ENCODE measurements at places on chromosomes 6 and 20. TPM values are rescaled to one million over a fixed set of nuclear protein-coding genes. Genes with fewer than 3 reads are reported as not detected.

DNA sequence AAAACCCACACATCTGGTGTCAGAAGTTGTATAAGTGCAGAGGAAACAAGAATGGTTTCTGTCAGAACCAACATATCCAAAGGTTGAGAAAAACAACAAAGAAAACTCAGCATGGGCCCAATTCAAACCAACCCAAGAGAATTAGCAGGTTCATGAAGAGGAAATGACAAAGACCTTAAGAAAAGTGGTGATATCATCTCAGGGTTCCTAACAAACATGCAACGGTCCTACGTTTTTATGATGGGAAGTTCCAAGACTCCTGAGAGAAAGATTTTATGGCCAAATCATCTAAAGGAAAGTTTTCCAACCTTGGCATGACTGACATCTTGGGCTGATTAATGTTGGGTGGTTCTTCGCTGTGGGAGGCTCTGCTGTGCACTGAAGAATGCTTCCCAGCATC is 23.0 kb downstream of the TFB1M start:
- no peak for DNase-seq

TTK gene
- total RNA-seq, result 7.7 TPM

DNA sequence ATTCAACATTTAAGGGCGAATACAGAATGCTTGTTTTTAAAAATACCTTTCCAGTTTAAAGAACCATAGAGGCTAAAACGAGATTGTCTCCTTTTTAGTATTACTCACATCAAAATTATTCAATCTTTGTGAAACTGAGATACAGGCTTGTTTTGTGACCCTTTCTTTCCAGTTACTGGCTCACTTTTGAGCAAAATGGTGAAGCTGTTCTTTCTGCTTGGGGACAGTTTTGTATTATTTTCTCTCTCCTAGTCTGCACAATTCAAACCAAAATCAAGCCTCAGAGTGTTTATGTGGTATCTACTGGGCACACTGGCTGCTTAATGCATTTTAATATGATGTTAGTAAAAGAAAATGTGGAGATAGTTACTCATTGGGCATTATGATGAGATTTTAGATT is 36.5 kb downstream of the HIVEP1 start:
- no peak for DNase-seq

- DNase-seq, result no peak
Measured at GRCh38 chr6:168631564-168631963, 190.6 kb downstream of the SMOC2 start.

DNA sequence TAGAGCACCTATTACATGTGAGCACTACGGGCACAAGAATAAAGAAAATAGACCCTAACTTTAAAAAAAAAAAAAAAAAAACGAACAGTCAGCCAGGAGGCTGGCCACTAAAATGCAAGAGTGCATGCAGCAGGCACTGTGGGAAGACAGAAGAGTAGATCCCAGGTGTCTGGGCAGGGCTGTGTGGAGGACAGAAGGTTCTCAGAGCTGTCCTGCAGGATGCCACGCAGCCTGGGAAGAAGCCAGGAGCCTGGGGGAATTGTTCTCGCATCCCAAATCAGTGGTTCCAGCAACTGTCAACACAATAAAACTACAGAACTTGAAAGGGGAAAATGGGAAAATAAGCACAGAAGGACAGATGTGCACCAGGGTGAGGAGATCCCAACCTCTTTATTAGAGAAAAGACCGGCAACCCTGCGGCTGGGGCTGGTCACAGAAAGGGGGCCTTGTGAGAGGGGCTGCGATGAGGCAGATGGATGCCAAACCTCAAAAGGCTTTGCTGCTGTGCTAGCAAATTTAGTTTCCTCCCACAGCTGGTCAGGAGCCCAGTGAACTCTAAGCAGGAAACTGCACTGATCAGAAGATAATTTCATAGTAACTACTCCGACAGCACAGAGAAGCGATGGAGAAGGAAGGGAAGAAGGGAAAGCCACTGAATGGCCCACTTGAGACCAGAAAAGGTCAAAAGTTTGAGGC is 30.9 kb downstream of the MAP3K5 start:
- no peak for DNase-seq

GRCh38 chr6:108655806-108656651 is 95.3 kb downstream of the FOXO3 start:
- no peak for DNase-seq

DNA sequence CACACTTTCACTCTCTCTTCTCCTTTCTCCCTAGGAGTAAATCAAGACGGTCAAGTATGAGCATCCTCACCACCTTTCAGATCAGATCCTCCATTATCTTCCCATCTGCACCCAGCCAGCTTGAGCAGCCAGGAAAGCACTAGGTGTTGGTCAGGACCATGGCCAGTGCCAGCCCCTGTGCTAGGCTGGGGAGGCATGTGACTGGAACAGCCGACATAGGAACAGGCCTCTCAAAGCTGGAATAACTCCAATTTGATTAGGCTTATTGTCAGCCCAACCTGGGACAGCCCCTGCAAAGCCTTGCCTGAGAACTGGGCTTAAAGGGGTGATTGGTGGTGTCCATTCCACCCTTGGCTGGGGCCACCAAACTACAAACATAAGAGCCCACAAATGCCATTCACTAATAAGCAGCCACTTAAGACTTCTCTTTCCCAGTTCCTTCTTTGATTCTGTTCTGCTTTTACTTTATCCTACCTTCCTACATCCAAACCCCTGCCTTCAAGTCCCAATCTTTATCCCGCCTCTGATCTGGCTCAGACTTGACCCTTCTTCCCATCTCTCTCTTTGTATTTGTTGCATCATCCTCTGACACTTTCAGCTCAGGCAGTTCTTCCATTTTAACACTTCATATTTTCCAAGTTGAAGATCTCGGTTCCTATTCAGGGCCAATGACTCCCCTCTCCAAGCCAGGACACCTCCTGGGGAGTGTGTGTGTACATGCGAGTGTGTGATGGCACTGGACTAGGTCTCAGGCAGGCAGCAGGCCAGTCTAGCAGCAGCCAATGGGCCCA is 4.5 kb upstream of the TREM2 start:
- no peak for DNase-seq

DNA sequence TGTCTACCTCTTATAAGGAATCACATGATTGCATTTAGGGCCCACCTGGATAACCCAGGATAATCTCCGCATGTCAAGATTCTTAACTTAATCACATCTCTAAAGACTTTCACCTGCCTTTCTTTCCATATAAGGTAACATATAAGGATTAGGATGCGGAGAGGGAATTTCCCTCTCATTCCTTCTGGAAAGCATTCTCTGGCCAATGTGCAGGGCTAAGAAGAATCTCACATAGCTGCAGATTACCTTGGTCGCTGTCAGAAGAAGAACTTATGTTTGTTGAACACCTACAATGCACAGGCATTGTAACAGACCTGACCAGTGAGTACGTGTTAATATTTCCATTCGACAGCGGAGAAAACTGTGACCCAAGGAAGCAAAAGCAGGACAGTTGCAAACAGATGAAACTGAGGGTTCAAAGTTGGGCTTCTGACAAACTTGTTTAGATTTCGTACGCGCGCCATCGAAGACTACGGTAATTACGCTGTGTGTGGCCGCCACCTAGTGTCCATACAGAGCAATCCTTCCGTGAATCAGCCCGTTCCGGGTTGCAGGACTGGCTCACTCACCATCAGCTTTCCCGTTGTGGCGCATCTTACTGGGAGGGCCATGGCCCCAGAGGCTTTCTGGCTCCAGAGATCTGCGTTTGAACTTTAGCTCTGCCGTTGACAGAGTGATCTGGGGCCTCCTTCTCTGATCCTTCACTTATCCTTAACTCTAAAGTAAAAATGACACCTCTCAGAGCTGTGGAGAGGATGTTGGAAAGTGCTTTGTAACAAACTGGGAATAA is 9.5 kb downstream of the C20orf202 start:
- DNase-seq, result peak; percentile 73

PROKR2 gene
- not detected for total RNA-seq

OR12D1 gene
- total RNA-seq, result not detected

SLC44A4 gene
- total RNA-seq, result 190 TPM

DNA sequence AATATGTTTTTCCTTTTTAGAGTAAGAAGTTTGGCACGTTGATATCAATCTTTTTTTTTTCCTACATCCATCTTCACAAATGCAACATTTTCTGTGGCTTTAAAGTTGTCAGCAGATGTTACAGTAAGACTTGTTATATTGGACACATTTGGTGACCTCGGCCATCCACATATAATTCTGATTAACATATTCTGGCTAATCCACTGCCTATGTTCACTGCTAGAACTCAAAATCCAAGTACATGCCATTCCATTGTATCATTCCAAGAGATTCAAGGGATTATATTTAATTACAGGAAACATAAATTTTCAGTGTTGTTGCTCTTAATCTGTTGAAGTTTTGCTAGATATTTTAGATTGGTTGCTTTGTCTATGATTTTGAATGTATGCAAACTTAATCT is 367.6 kb downstream of the TENT5A start:
- no peak for DNase-seq

GRCh38 chr6:73728548-73729205 is 32.7 kb downstream of the CD109 start:
- no peak for DNase-seq

TINAG gene
- not detected for total RNA-seq

HMGA1 gene
- total RNA-seq, result 33.6 TPM

KIF6 gene
- not detected for total RNA-seq

SAPCD1 gene
- 12.0 TPM for total RNA-seq

FHL5 gene
- total RNA-seq, result 14.0 TPM

DNA sequence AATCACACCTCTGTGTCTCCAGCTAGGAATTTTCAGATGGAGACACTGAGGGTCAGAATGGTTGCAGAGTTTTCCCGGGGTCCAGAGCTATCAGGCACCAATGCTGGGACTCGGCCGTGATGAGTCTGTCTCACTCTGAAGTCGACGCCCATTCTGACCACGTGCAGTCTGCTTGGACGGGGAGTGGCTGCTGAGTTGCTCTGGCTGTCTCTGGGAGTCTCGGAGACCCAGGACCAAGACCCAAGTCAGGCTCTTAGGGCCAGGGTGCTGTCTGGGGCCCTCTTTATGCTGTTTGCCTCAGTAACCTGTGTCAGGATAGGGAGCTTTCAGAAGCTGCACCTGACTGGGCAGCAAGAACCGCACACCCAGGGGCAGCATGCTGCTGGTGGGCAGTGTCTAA is 4.6 kb downstream of the IP6K3 start:
- DNase-seq, result no peak

DNA sequence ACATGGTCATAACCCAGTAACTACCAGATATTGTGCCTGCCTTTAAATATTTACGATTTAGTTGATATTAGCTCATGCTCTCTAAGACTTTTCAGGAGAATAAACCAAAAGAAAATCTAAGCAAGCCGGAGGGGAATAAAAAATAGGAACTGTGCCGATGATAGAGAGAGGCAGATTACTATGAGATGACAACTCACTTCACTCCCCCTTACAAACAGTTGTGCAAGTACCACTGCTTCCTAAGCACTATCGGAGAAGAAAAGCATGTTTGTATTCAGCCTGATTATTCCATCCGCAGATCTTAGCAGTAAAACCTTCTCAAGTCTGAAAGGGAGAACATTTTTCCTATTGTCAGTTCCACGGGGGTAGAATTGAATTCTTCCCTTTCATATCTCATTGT is 294.4 kb downstream of the KCNQ5 start:
- no peak for DNase-seq

DNA sequence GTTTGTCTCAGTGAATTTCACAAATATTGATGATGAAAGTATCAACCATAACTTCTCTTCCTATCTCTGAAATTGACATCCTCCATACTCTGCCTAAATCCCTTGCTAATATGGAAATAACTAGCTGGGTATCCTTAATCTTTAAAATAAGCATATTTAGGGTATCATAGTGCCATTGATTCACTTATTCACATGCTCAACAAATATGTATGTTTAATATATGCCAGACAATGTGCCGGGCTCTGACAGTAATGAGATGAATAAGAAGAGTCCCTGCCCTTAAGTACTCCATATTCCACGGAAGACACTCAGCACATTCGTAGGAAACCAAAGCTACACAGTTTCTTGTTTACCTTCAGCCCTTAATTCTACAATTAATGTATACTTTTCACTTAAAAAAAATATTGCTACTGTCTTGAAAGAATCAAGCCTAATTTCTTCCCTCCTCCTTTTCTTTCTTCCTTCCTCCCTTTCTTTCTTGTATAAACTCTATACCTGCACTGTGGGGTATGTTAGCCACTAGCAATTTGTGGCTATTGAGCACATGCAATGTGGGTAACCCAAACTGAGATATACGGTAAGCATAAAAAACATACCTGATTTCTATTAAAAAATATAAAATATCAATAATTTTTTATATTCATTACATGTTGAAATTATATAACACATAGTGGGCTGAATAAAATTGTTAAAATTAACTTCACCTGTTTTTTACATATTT is 42.8 kb upstream of the STXBP5 start:
- DNase-seq, result no peak

PLN gene
- total RNA-seq, result 2.3 TPM

GRCh38 chr6:168282985-168283685 is 36.4 kb downstream of the DACT2 start:
- no peak for DNase-seq

- no peak for DNase-seq
Measured at GRCh38 chr6:136039185-136039584, 187.7 kb downstream of the PDE7B start.

GRCh38 chr6:10373642-10374359 is 41.1 kb downstream of the TFAP2A start:
- DNase-seq, result no peak

DNA sequence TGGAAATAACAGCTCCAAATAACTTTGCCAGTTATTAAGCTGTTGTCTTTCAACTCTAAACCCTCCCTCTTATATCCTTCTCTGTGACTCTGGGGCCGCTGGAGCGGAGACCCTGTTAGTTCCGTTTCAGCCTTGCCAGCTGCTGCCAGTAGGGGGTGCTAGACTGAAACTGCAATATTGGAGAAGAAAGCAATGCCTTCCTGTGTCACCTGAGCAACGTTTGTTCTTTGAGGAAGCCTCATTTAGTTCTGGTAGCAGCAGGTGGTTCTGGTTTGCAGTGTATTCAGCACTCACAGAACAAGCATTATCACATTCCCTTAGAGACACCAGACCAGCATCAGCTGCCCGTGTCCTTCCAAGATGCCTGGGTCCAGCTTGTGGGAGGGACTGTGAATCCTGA is 22.9 kb upstream of the JAG1 start:
- no peak for DNase-seq

DNA sequence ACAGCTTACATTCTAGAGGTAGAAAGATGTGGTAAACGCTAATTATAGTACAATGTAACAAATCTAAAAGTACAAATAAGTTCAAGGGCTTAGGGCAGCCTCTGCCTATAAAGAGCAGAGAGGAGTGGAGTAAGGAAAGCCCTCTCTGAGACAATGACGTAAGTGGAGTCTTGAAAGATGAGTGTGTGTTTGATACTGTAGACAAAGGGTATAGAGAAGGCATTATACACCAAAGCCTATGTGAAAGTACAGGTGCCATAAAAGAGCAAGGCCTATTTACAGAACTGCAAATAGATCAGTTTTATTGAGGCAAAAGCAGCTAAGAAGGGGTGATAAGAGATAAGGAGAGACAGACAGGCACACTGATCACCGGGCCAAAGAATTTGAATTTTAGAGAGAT is 10.9 kb downstream of the GOPC start:
- DNase-seq, result no peak

LY6G6F gene
- not detected for total RNA-seq
